NCI-H1092 treated with DMSO at 0.1 percent for 48 hours (cell line): ENCODE measurements at places on chromosomes 2 and 18.

GRCh38 chr2:218860950-218861381 lies 1.4 kb downstream of the WNT6 start:
- DNase-seq, result peak; percentile 77

DNA sequence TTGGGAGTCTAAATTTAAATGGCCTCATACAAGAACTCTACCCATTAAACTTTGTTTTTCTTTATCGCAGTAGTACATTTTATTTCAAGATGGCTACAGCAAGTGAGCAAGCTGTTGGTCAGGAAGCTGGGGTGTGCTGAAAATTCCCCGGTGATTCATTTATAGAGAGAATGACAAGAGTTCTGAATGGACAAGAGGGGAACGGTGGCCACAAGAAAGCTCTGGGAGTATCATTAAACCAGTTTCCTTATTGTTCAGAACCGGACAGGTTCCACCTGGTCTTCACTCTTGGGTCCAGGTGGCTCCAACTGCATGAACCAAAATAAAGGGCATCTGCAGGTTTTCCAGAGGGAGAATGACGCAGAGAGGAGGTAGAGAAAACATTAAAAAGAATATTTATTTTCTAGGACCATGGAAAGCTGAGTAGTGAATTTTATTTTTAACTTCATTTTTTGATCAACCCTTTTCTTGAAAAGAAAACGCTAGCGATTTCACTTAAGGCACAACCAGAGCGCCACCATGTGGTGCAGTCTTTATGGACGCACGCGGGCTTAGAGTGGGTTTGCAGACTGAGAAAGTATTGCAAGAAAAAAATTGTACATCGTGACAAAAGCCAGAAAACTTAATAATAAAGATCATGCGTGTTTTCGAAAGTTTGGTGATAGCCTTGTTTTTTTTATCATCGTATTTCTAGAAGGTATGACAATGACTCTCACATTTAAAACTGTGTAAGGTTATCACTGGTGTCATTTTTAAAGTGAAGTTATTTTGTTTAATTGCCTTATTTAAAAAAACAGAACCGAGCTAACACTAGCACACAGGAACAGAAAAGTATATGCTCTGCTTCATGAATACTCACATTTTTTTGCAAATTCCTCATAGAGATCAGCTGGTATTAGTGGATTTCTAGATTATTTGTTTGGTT lies 97.9 kb upstream of the NOL4 start:
- DNase-seq, result peak; percentile 93

GRCh38 chr18:10057894-10058791 lies 144.3 kb downstream of the VAPA start:
- DNase-seq, result no peak

GRCh38 chr2:204251998-204252376 lies 293.3 kb upstream of the PARD3B start:
- DNase-seq, result no peak

DNA sequence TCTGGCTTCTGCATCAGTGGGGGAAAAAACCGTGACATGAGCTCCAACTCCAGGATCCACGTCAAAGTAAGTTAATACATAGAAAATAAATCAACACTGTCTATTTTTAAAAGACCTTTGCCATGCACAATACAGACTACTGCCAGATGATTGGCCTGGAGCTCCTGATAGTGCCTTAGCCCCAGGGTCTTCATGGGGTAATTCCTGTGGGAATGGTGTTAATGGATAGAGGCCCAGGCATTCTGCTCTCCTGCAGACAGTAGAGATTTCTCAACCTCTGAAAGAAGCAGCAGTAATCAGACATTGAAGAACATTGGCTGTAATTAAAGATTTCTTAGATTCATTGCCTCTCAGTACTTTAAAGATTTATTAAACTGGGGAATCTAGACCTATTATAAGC lies 4.3 kb upstream of the PLCL1 start:
- no peak for DNase-seq

- DNase-seq, result no peak
Observed at GRCh38 chr2:207734636-207735512, 23.4 kb downstream of the CCNYL1 start.

DNA sequence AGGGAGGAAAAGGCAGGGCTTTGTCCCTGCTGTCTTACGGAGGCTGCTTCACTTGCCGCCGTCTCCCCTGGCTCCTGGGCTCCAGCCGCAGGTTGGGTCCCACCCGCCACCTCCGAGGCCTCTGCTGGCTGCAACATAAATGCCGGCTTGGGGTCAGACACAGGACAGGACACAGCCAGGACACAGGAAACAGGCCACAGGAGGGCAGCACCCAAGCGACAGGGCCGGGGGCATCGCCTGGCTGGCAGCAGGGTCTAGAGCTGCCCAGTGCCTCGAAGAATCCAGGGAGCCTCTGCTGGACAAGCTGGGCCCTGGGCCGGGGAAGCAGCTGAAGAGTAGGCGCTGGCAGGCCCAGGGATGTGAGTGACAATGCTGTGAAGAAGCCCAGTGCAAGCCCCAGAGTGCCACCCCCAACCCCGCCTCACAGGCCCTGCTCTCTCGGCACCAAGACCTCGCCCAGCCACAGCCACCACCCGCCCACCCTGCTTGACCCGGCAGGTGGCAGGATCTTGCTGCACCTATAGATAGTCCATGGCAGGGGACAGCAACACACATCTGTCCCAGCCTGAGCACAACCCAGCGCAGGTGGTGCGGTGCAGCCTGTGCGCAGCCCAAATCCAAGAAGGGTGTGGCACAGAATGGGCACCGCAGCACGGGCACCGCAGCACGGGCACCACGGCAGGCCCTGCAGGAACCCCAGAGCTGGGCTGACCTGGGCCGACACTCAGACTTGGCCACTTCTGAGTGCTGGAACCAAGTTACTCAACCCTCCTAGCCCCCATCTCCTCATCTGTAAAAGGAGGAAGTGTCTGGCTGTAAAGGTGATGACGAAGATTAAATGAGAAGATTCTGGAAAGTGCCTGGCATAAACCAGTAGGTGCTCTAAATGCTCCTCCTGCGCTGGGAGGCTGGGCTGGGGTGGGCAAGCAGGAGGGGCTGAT lies 55.6 kb downstream of the BIN1 start:
- no peak for DNase-seq

DNA sequence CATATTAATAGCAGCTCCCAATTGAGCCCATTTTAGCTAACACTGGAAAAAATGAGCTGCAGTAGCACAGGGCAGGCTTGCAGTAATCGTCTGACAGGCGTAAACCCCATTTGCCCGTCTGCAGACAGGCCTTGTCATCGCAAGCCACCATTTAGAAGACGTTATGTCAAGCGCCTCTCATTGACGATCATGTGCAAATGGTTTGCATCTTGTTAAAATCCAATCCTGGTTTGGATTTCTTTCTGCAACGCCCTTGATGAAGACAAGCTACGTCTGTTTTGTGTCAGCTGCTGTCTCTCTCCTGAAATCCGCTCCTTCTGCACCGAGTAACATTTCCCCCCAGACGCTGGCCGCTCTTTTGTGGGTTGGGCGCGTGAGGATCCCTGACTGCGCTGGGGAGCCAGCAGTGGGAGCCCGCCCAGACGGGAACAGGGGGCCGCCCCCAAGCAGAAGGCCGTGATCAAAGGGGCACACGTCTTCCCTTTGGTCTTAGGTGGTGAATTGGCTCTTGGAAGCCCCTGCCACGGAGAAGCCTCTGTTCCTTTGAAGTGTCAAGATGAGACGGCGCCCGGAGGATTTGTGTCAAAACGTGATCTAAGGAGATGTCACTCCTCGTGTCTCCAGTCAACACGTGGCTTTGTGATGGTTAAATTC lies 84.2 kb upstream of the GPC1 start:
- DNase-seq, result no peak

DNA sequence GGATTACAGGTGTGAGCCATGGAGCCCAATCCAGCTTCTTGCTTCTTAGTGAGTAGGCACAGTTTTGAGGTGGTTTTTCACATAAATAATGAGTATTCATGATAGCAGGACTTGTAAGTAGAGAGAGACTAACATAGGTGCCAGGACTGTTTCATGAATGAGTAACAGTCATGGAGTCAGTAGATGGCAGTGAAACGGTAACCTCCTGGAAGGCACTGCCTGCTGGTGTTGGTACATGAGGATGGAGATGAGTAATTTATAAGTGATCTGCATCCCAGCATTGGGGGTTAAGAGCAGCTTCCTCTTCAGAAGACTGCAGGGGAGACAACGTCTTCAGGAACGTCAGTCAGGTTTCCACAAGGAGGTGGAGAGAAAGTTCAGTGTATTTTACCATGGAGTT lies 143.8 kb downstream of the HAUS1 start:
- DNase-seq, result no peak

GRCh38 chr2:148554459-148555247 lies 89.9 kb upstream of the EPC2 start:
- no peak for DNase-seq

- DNase-seq, result peak; percentile 75
Observed at GRCh38 chr2:64989126-64989981, at the start of gene SLC1A4. Gene SLC1A4 (plus strand): TSS chr2:64989399. CDS start chr2:64989644, 245 bp downstream.

- no peak for DNase-seq
Observed at GRCh38 chr2:205574001-205574400, 108.3 kb upstream of the NRP2 start.

DNA sequence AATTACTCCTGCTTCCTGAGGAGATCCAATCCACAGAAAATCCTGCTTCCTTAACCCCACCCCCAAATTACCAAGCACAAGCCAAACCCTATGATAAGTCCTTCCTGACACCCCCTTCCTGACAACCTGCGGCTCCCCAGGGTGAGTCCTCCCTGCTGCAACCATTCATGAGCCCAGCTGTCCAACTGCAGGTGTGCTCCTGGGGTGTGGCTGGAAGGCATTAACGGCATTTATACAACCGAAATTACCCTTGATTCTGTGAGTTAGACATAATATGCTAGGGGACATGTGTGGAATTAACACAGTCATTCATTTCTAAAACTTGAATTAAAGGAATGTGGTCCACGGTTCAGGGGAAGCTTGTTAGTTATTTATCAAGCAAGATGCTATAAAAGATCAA lies 119.0 kb upstream of the ALKAL2 start:
- no peak for DNase-seq

GRCh38 chr18:69401972-69402532 lies 1.4 kb downstream of the DOK6 start:
- no peak for DNase-seq

DNA sequence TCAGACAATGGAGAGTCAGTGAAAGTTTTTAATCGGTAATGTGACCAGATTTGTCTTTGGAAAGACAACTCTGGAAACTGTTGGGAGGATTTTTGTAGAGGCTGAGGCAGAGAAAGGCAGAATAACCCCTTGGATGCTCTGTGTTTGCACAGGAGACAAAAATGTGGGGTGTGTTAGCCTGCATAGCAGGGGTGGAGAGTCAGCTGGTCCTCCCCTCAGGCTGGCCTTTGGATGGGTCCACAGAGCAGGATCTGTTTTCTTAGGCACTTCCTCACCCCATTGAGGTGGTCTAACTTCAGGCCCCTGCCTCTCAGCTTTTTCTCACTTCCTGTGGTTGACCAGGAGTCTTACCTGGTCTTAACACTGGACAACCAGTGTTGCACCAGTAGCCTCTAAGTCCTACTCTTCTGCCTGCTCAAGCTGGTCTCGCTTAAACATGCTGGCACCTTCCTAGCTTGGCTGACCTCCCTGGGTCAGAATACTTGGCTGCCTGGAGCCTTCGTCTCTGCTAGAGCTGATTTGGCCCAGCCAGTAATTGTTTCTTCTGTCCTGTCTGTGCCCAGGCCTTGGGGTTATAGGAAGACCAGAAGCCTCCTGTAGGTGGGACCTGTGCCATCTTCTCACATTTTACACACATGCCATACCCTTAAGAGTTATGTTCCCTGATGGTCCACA lies 259.8 kb upstream of the RASGRP3 start:
- no peak for DNase-seq

GRCh38 chr2:214492152-214492551 lies 81.3 kb downstream of the VWC2L start:
- peak; percentile 40 for DNase-seq

DNA sequence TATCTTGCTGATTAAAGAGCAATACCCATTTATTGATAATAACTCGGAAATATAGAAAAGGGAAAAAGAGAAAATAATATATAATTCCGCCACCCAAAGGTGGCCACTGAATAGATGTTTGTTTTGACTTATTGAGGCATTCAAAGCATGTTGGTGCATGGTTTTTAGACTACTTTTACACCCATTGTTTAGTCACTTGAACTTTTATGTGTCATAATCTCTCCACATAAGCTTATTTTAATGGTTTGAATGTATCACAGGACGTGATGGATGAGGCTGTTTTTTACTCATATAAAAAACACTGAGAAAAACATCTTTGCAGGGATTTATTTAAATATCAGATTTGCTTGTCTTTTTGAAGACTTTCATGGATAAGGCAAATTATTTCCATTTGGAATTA lies 120.4 kb downstream of the ACKR3 start:
- DNase-seq, result no peak

DNA sequence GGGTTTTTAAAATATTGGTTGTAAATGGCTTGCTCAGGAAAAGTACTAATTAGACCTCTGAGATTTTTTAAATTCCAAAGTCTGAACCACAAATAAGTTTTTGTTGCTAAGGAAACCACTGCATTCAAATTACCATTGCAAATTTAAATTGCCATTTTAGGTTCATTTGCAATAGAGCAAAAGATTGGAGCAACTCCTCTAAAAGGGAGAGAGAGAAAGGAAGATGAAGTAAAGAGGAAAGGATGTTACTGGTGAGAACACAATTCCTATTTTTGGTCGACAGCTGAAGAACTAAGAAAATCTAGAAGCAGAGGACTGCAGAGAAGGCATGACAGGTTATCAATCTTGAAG lies 74.9 kb downstream of the FOXI3 start:
- DNase-seq, result no peak

DNA sequence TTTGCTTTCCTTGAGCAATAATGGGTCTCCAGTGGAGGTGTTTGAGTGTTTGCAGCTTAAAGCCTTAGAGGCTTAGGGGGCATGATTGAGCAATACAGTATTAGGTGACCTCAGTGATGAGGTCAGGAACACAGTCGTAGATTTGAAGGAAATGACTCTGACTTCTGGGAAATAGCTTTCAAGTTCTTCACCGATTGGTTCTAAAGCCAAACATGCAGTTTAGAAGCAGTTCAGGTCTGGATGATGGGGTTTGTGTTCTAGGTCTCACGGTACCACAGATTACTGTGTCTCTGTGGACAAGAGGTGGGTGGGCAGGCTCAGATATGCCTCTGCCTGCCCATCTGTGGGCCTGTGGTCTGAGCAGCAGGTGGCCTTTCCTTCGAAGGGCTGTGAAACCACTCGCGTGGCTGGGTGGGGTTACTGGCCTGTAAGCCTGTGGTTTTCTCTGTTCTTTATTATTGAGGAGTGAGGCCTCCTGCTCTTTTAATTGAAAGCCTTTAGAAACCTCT lies 7.8 kb downstream of the MTHFD2 start:
- DNase-seq, result no peak

GRCh38 chr2:34307636-34308035 lies 708.5 kb upstream of the FAM98A start:
- DNase-seq, result no peak

GRCh38 chr2:241834527-241835210 lies 24.0 kb downstream of the PDCD1 start:
- DNase-seq, result no peak

- no peak for DNase-seq
Observed at GRCh38 chr18:51077217-51077616, 47.2 kb downstream of the SMAD4 start.

- no peak for DNase-seq
Observed at GRCh38 chr2:26805241-26805676, 19.4 kb downstream of the CENPA start.

GRCh38 chr18:49226243-49227000 lies 234.0 kb downstream of the DYM start:
- DNase-seq, result no peak

- no peak for DNase-seq
Observed at GRCh38 chr18:70370762-70371733, 82.2 kb downstream of the SOCS6 start.
